ENCODE measurements at places on chromosomes 4 and X.
A peak's percentile ranks its signal among the peaks of the same experiment; 100 is the strongest.

GRCh38 chrX:129565046-129565650 is 25.1 kb downstream of the OCRL start:
- DNase-seq = no peak

- no peak for DNase-seq
These were observed 164.0 kb downstream of the RNF150 start for GRCh38 chr4:140969296-140969695.

GRCh38 chr4:125365731-125366130 is 51.0 kb downstream of the FAT4 start:
- DNase-seq = no peak

DNA sequence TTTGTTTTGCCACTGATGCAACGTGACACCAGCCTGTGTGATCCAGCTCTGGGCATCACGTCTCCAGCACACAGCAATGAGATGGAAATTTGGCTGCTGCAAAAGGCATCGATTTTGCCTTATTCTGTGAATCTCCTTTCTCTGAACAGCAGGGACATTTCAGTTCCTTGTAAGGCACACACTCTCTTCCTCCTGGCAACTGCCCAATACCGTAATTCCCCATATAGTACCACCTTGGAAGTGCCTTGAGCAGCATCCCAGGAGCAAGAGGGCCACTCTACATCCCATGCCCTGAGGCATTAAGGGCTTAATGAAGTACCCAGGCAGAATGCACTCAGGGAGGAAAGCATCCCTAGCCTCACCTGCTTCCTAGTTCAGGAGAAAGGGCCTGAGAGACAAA is 10.5 kb upstream of the MAMLD1 start:
- DNase-seq = peak; percentile 58

DNA sequence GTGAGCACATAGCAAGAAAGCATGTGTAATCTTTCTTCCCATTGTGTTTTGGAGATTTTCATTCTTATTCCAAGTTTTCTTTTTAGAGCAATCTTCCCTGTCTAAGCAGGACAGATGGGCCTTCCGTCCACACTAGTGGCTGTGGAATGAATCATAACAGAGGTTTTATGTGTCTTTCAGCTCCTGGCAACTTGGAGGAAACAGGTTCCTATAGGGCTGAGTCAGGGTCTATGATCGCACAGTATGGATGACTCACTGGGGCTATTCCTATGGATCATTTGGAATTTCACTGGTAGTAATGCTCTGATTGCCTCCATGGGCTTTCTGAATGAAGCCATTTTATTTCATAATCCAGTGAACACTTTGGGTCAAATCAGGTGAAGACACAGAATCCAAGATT is 51.8 kb upstream of the CBLL2 start:
- DNase-seq = peak; percentile 20

- no peak for DNase-seq
These were observed 32.3 kb upstream of the IRF2 start for GRCh38 chr4:184506527-184507121.

- no peak for DNase-seq
These were observed 248.0 kb downstream of the RBMX2 start for GRCh38 chrX:130649738-130650137.

GRCh38 chrX:141341341-141341740 is 99.0 kb upstream of the SPANXC start:
- DNase-seq = peak; percentile 87

GRCh38 chr4:36467670-36468069 is 186.3 kb downstream of the DTHD1 start:
- no peak for DNase-seq
